ENCODE measurements at places on chromosomes 3 and 15.

DNA sequence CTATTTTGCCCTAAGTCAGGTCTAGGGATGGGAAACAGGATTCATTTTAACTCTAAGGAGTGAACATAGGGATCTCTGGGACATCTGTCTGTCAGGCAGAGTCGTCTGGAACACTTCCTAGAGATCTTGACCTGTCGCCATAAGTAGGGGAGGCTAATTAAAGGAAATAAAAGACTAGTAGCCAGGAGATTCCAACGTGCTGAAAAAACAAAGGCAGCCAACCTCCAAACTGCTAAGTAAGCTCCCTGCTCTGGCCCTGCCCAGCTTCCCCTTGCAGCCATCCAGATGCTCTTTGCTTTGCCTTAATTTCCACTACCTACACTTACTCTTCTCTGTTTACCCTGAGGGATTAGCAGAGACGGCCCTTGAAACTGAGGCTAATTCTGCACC is 18.4 kb upstream of the TSEN2 start:
- no peak for DNase-seq

DNA sequence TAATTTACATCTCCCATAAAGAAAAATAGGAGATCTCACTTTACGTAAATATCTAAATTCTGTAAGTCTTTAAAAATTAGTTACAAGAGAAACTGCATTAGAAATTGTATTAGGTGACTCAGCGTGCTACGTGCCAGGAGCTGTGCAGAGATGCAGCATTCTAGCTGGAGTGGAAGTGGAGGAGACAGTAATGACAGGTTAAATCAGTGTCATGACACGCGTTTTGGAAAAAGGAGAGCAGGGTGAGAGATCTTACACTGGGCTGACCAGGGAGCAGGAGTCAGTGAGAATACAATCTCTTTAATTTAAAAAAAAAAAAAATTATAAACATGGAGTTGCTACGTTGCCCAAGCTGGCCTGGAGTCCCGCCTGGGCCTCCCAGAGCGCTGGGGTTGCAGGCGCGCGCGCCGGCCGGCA is 635 bp downstream of the TUBGCP5 start:
- no peak for DNase-seq

- DNase-seq = no peak
These were observed 144.0 kb upstream of the TLE3 start for GRCh38 chr15:70241561-70242320.

- no peak for DNase-seq
These were observed 6.7 kb downstream of the NBEAL2 start for GRCh38 chr3:46986055-46986730.

- DNase-seq = no peak
These were observed 38.3 kb downstream of the SCAPER start for GRCh38 chr15:76866716-76867321.
